ENCODE measurements at places on chromosomes 6 and 20.

DNA sequence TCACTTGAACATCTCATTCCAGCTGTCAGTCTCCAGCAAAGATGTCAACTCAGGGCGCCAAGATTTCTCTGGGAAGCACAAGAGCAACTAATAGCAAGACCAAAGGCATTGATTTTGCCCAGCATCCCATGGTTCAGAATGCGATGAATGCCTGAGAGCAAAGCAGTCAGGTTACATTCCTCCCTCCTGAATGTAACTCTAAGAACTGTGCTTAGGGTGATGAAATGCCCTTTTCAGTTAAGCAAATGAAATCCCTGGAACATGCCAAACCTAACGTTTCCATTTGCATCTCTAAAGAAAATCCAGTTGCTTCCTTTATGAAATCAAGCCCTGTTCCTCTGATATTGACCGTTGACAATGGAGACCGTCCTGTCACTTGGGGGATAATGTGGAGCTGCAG, 224.0 kb upstream of the PLN start:
- no peak for DNase-seq

- DNase-seq: no peak
These were observed 4.0 kb upstream of the OGFR start for GRCh38 chr20:62800314-62801259.

GRCh38 chr20:18388860-18389259, 78.0 kb downstream of the DZANK1 start:
- DNase-seq: no peak

DNA sequence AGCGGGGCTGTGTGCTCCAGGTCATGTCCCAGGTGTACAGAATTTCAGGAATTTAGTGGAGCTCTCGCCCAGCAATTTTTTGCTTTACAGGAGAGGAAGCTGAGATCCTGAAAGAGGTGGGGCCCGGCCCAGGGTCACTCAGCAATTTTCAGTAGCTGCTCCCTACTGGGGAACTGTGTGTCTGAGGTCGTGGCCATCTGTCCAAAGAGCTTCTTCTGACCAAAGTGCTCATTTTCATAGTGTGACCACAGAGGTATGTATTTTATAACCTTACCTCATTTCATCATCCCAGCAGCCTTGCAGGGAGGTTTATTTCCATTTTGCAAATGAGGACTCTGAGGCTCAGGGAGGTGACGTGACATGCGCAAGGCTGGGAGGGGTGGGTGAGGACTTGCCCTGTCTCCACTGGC, 46.3 kb downstream of the FAM209B start:
- DNase-seq: no peak

DNA sequence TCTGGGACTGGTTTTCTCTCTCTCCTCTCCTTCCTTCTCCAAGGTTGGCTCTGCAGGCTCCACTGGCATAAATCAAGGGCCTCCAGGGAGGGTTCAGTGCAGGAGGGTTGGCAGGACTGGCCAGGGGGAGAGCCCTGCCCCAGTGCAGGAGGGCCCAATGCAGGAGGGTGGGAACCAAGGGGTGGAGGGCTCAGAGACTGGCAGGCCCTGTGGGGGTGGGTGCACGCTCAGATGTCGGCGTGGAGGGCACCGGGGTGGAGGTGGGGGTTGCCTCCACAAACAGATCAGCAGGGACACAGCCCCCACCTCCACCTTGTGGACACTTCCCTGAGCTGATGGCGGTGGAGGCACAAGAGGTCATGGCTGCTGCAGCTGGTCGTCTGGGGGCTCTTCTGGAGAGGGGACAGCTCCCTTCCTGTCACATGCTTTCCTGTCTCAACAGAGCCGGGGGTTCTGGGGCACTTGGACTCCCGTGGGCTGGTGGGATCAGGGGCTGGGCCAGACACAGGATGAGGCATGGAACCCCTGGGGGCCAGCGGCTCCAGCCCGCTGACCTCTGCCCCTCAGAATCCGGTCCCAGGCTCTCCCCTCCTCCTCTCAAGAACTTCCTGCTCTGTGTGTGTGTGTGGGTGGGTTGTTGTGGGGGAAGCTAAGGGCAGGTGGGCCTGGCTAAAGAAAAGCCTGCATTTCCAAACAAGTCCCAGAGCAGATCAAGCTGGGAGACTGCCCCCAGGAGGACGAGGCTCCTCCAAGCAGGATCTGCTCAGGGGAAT, 2.7 kb upstream of the ABHD16B start:
- DNase-seq: peak; percentile 71

DNA sequence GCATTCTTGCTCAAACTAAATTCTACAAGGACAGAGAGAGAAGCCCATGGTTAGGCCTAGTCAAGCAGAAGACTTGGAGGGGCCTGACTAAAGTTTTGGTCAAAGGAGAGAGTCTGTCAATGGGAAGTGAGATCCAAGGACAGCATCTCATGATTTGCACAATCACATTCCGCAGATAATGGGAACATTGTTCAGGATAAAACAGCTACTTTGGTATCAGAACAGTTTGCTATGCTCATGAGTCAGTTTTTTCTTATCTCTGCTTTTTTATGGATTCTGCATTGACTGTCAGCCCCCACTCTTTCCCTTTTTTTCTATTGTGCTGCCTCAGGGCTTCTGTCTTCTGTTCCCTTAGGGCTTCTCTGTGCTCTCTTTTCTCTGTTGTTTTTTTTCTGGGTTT, 28.6 kb downstream of the AKAP7 start:
- no peak for DNase-seq

GRCh38 chr6:16669227-16669626, 92.0 kb downstream of the ATXN1 start:
- no peak for DNase-seq

GRCh38 chr6:34073540-34073939, 72.3 kb downstream of the GRM4 start:
- no peak for DNase-seq

DNA sequence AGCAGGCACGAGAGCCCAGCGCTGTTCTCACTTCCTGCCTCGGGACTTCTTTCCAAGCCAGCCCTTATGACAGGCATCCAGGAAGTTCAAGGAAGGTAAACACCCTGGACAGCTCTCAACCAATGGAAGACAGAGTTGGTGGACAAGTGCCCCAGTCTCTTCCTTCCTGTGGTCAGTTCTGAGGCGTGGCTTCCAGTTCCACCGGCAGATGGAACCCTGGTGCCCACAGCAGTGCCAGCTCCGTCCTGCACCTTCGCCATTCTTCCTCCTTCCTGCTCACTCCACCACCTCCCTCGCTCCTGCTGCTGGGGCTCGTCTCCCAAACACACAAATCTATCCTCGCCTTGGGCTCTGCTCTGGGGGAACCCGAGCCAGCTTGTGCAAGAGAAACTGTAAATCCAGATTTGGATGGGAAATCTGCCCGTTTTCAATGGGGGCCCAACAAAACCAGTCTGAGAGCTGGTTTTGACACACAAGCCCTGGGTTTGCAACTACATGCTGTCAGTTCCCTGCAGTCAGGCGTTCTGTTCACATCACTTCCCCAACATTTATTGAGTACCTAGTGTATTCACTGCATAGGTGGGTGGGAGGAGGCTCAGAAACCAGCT, 162.7 kb downstream of the GRM4 start:
- no peak for DNase-seq

GRCh38 chr6:89186762-89187161, 30.4 kb downstream of the GABRR1 start:
- no peak for DNase-seq

GRCh38 chr6:137875058-137875520, 8.0 kb downstream of the TNFAIP3 start:
- no peak for DNase-seq

- no peak for DNase-seq
These were observed 40.3 kb upstream of the AHI1 start for GRCh38 chr6:135537741-135538301.

GRCh38 chr20:57786304-57786932, 76.6 kb upstream of the PMEPA1 start:
- no peak for DNase-seq

- no peak for DNase-seq
These were observed 81.0 kb downstream of the TIAM2 start for GRCh38 chr6:155075930-155076695.

GRCh38 chr6:31586599-31587281, 663 bp downstream of the LST1 start:
- no peak for DNase-seq

DNA sequence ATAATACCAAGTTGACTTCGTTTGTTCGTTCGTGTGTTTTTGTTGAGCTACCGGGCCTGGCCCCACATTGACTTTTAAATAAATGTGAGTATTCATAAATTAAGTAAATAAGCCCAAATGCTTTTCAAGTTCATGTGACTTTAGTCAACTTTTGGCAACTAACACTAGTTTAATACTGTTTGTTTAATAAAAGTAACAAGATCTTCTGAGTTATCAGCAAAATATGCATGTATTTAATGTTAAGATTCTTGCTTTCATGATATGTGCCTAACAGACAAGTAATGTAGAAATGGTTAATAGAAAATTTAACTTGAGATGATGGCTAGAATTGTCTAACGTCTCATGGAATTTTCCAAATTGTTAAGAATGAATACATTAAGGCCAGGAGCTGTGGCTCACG, 38.7 kb upstream of the ECI2 start:
- no peak for DNase-seq

Measured in right renal pelvis (tissue), 4 donors.